Spleen (tissue), 13 donors: ENCODE measurements at places on chromosomes 1 and 21.

DNA sequence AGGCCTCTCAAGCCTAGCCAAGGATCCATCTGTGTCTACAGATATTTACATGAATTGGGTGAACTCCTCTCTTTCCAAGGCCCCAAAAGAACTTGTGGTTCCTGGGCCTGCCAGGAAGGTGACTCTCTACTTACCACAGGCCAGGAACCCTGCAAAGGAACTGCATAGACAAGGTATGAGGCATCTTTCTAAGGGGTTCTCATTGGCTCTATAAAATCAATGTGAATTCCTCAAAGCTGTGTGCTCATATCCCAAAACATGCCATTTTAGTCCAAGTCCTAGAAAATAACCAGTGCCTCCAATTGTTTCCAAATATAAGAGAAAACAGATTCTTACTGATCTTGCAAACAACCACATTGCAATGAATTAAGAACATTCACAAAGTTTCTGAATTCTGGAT lies 39.9 kb upstream of the RGL1 start:
- H3K27me3 ChIP-seq, result no peaks in the 10 kb centered on the region
- no peak for DNase-seq
- H3K27ac ChIP-seq, result no peak overlapping the region
- H3K4me1 ChIP-seq, result no peaks in the 10 kb centered on the region
- H3K36me3 ChIP-seq, result no peaks in the 10 kb centered on the region

DNA sequence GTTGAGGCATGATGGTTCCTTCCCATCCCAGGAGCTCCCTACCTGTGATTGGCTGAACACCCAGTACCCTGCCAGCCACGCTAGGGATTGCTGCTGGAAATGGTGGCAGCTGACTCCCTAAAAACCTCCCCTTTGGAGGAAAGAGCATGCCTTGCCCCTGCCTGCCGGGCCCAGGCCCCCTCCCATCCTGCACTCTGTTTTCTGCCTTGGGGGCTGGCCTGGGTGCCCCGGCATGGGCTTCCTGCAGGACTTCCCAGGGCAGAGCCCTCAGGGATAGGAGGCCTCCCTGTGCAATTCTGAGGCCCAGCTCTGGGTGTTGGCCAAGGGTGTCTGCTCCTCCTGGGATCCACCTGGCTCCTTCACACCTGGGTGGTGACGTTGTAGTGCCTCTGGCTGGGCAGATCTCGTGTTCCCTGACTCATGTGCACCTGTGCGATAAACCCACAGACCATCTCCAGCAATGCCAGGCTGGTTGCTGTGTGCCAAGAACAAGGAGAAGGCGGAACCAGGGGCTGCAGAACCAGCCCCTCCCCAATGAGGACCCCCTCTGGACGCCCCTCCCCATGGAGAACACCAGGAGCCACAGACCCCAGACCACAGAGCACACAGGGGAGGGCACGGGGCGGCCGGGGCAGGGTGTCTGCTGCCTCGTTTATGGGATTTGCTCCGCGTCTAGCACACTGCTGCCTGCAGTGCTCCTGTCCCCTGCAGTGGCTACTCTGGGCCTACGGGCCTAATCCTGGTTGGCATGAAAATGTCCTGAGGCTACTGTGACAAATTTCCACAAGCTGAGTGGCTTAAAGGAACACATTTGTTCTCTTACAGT lies 13.6 kb downstream of the CSTB start:
- H3K27me3 ChIP-seq, result no peaks in the 10 kb centered on the region
- H3K36me3 ChIP-seq, result peaks cover 67% of the 10 kb centered on the region
- H3K27ac ChIP-seq, result no peak overlapping the region
- no peak for DNase-seq
- H3K4me1 ChIP-seq, result peaks cover 8% of the 10 kb centered on the region

DNA sequence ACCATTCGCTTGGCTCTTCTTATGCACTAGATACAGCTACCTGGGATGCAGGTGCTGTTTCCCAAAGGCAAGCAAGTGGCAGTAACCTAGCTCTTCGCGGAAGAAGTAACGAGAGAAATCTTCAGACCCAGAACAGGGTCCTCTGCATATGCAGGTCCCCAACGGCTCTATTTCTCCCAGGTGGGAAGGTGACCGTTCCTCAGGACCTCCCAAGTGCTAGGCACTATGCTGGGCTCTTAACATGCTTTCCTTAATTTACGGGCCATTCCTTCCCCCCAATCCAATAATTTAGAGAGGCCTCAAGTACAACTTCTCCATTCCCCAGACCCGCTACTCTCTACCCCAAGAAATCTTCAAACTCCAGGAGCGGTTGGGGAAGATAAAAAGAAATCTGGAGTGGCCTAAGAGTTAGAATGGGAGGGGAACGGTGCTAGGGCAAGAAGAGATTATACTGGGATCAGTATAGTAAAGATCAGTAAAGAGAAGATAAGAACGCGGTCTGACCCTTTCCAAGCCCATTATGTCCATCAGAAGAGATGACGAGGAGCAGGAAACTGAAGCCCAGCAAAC lies 410 bp downstream of the TXNDC12 start:
- H3K36me3 ChIP-seq, result peaks cover 30% of the 10 kb centered on the region
- H3K27me3 ChIP-seq, result no peaks in the 10 kb centered on the region
- no peak for DNase-seq

DNA sequence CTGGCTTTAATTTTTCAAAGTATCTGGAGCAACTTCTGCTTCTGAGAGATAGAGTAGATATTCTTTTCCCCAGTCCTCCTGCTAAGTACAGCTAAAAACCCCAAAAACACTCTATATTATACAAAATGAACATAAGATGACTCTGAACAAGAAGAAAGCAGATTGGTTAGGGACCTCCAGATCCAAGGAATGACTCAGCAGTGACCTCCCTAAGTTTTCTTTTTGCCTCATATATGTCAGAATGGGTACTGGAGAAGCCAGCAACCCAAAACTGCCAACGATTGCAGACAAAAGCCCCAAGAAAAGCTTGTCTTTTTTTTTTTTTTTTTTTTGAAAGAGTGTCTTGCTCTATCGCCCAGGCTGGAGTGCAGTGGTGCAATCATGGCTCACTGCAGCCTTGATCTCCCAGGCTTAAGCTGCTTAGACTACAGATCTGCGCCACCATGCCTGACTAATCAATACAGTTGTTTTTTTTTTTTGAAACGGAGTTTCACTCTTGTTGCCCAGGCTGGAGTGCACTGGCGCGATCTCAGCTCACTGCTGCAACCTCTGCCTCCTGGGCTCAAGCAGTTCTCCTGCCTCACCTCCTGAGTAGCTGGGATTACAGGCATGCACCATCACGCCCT lies 22.7 kb downstream of the NDUFS5 start:
- no peak overlapping the region for H3K4me3 ChIP-seq
- peak overlapping the region; percentile 15 for H3K27ac ChIP-seq
- peaks cover 14% of the 10 kb centered on the region for H3K36me3 ChIP-seq
- H3K27me3 ChIP-seq, result no peaks in the 10 kb centered on the region

GRCh38 chr21:32406405-32406804 lies 6.1 kb upstream of the EVA1C start:
- no peak overlapping the region for H3K27ac ChIP-seq
- DNase-seq, result no peak
- peaks cover 5% of the 10 kb centered on the region for H3K4me1 ChIP-seq
- peaks cover under 1% of the 10 kb centered on the region for H3K27me3 ChIP-seq

DNA sequence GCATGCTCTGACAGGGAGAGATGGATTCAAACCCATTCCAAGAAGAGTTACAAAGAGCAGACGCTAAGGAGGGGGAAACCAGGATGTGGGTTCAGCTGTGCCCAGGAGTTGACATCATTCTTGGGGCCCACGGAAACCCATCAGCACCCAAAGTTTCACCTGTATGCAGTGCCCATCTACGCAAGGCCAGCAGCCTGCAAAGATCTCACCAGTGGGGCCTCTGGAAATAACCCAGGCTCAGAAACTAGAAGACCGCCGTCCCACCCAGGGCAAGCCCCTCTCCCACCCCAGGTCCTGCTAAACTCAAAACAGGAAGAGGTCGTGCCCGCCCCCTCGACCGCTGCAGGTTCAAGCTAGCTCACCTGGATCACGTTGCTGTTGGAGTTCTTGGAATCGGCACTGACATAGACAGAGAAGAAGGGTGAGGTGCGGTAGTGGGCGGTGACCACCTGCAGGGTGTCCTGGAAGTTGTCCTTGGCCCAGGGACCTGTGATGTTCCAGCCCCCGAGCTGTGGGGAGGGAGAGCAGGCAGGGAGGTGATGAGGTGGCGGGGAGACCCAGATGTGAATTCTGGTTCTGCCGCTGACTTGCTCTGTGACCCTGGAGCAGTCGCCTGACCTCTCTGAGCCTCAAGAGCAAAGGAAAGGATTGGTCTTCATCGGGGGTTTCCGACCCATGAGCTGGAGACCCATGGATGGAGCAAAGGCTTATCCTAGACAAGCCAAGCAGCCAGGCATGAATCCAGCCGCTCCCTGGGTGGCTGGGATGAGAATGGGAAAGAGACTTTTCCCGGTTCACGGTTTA lies 31.7 kb downstream of the ECE1 start:
- H3K36me3 ChIP-seq, result peaks cover 68% of the 10 kb centered on the region
- no peak for DNase-seq
- H3K4me3 ChIP-seq, result no peak overlapping the region

DNA sequence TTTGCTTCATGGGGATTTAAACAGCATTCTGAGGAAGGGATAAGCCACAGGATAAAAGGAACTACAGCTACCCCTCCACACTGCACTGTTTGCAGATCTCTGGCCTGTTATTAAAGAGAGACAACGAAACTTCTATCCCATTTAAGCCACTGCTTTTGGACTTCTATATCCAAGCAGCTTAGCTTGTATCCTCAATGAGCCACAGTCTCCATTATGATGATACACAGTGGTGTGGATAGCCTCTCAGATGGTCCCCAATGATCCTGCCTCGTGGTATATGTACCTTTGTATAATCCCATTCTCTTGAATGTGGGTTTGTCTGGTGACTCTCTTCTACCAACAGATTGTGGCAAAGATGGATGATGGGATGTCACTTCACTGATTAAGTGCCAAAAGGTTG lies 36.0 kb upstream of the MARK1 start:
- DNase-seq, result no peak
- H3K36me3 ChIP-seq, result no peaks in the 10 kb centered on the region
- no peak overlapping the region for H3K27ac ChIP-seq
- no peaks in the 10 kb centered on the region for H3K27me3 ChIP-seq
- no peaks in the 10 kb centered on the region for H3K4me1 ChIP-seq

DNA sequence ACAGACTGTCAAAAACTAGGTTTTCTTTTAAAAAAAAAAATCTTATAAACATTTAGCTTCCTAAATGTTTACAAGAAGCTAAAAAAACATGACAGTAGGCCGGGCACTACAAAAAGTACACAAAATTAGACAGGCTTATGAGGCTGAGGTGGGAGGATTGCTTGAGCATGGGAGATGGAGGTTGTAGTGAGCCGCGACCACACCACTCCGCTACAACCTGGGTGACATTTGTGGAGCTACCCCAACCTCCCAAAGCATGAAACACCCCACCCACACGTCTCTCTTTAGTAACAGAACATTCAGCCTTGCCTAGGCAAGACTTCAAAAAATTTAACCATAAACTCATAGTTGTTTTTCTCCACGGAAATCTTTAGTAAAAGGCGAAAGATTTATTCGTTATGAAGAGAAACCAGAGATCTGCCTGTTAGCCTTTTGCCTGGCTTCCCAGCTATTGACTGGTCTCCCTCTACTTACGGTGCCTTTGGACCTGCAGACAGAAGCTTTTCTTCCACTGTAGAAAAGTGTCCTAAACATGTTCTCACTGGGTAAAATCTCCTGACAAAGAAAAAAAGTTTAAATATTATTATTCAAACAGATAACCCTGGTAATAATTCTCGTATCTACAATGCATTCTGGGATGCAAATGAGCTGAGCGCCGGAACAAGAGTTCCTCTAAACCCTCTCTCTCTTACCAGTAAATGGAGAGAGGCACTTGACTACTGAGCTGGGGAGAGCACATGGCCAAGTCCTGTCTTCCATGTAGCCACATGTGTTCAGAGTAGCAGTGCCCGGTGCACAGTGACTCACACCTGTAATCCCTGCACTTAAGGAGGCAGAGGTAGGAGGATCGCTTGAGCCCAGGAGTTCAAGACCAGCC lies 9.2 kb downstream of the RNU5D-1 start:
- H3K4me1 ChIP-seq, result peaks cover 88% of the 10 kb centered on the region
- peak; percentile 86 for DNase-seq
- H3K4me3 ChIP-seq, result no peak overlapping the region
- H3K27me3 ChIP-seq, result no peaks in the 10 kb centered on the region
